ENCODE measurements at places on chromosomes 5 and 9. TPM values are rescaled to one million over a fixed set of nuclear protein-coding genes. Genes with fewer than 3 reads are reported as not detected.

DNA sequence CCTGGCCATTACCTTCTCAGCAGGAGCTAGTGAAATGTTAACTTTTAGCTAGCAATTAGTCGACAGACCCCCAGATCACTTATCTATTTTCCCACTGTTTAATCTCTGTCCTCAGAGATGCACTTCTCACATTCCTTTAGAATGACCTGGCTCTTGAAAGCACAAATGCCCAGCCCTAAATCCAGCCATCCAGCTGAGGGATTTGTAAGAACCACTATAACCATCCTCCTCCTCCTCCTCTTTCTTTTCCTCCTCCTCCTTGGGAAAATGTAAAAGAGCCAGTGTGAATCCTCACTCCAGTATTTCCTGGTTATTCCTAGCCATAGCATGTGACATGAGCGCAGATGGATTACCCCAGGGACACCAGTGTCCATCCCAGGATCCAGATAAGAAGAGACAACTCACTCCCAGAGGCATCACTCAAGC lies 124.3 kb downstream of the ENC1 start:
- H3K27ac ChIP-seq, result no peak overlapping the region
- peak; percentile 59 for DNase-seq
- H3K36me3 ChIP-seq, result no peaks in the 10 kb centered on the region
- peaks cover 33% of the 10 kb centered on the region for H3K4me1 ChIP-seq
- no peaks in the 10 kb centered on the region for H3K27me3 ChIP-seq

GRCh38 chr9:120944434-120944843 lies 17.8 kb upstream of the TRAF1 start:
- DNase-seq, result no peak
- no peak overlapping the region for H3K4me3 ChIP-seq
- peaks cover 3% of the 10 kb centered on the region for H3K27me3 ChIP-seq

Gene PCDHB16
- total RNA-seq, result 3.2 TPM

DNA sequence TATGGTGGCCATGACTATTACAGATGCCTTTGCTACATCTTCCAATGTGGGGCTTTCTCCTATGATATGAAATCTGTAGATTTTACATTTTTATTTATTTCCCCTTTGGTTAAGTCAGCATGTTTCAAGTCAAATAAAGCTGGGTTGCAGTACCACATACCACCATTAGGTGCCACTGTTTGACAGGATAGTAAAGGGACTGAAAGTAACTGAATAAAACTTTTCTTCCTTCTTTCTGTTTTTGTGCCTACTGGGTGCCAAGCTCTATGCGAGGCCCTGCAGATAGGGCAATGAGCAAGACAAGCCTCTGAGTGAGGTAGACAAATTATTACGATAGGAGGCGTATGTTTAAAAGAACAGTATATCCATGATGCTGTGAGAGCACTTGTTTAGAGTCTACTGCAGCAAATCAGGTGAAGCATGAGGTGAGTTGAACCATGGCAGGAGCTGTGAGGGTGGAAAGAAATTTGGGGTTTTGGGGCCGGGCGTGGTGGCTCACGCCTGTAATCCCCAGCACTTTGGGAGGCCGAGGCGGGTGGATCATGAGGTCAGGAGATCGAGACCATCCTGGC lies 64.8 kb downstream of the GDNF start:
- no peak overlapping the region for H3K4me3 ChIP-seq
- no peaks in the 10 kb centered on the region for H3K36me3 ChIP-seq
- H3K4me1 ChIP-seq, result peaks cover 39% of the 10 kb centered on the region
- DNase-seq, result no peak

DNA sequence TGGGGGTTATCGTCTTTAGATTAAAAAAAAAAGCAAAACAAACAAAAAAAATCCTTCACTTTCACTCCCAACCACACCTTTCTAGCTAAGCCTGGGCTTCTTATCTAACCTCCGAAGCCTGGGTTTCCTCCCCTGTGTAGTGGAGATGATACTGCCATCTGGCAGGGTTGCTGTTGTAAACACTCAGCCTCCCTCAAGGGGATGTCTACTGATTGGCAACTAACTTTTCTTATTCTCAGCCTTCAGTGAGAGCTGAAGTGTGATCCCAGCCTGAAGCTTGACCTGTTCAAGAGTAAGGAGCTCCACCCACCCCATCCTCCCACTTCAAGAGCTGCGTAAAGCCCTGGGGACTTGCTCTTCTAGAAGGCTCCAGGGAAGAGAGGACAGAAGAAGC lies 21.5 kb upstream of the WWC1 start:
- H3K27me3 ChIP-seq, result peaks cover 3% of the 10 kb centered on the region
- no peak overlapping the region for H3K4me3 ChIP-seq
- H3K27ac ChIP-seq, result no peak overlapping the region
- H3K36me3 ChIP-seq, result no peaks in the 10 kb centered on the region
- no peak for DNase-seq

Gene MSMP
- not detected for total RNA-seq

Gene FKBP15
- 26.4 TPM for total RNA-seq

DNA sequence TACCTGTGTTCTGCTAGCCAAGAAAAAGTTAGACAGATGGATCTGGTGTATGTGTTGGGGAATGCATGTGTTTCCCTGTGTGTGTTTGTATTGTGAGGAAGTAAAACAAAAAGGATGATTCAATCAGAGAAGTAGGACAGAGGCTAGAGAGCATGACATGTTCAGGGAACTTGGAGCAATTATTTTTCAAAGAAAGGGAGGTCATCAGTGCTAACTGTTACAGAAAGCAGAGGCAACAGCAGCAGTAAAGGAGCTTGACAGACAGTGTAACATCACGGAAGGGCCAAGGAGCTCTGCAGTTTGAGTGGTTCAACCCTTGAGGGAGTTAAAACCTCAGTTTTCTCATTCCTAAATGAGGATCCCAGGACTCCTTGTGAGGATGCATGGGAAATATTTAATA lies 13.2 kb downstream of the SPINK1 start:
- H3K27me3 ChIP-seq, result no peaks in the 10 kb centered on the region
- DNase-seq, result no peak
- H3K36me3 ChIP-seq, result no peaks in the 10 kb centered on the region
- no peak overlapping the region for H3K4me3 ChIP-seq
- no peak overlapping the region for H3K27ac ChIP-seq

DNA sequence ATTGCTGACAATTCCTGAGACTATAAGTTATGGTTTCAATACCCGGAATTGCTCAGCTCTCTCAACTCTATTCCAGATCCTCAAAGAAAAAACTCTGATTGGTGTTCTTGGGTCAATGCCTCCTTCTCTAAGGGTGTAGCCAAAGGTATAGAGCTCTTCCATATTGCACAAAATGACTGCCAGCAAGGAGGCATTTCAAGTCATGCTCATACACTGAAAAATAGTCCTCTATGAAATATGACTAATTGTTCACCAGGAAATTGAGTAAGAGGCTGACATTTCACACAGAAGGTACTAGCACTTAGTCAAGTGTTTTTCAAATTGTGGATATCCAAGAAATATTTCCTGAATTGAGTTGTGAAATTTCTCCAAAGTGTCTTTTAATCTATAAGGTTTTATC lies 111.1 kb upstream of the KLF9 start:
- H3K36me3 ChIP-seq, result no peaks in the 10 kb centered on the region
- no peak for DNase-seq
- H3K27me3 ChIP-seq, result no peaks in the 10 kb centered on the region
- H3K4me1 ChIP-seq, result no peaks in the 10 kb centered on the region
- H3K27ac ChIP-seq, result no peak overlapping the region

DNA sequence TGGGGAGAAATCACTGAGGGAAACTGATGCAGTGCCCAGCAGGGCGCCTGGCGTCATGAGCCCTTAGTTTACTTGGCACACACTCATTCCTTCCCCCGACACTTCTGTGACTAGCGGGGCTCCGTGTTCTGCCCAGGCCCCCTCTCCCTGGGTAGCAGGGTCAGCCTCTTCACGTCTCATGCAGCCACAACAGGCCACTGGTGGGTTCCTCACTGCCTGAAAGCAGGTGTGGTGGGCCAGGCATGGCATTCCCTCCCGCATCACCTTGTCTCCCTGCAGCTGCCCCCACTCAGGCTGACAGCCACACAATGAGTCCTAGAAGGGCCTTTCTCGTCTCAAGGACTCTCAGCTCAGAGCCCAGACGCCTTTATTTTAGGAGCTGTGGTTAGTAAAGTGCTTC lies 51.1 kb upstream of the CPLX2 start:
- no peaks in the 10 kb centered on the region for H3K4me1 ChIP-seq
- no peaks in the 10 kb centered on the region for H3K27me3 ChIP-seq
- H3K36me3 ChIP-seq, result no peaks in the 10 kb centered on the region
- H3K4me3 ChIP-seq, result no peak overlapping the region
- no peak for DNase-seq

DNA sequence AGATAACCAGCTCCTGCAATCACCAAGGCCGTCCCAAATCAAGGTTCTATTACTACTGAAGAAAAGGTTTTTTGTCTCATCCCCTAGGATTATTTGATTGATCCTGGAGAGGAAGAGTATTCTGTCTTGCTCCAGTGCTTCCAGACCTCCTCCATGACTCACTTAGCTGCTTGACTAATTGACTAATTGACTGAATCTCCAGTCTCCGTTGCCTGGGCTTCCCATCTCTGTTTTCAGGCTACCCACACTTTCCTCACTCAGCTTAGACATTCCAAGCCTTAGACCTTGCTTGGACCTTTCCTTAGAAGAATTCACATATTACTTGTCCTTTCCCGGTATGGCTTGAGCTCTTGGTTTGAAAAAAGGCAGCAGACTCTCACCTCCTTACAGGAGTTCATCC lies 60.6 kb downstream of the FRMD3 start:
- peaks cover 6% of the 10 kb centered on the region for H3K4me1 ChIP-seq
- peak; percentile 12 for DNase-seq
- no peaks in the 10 kb centered on the region for H3K36me3 ChIP-seq
- no peak overlapping the region for H3K4me3 ChIP-seq

Gene MSANTD3
- 76.0 TPM for total RNA-seq

DNA sequence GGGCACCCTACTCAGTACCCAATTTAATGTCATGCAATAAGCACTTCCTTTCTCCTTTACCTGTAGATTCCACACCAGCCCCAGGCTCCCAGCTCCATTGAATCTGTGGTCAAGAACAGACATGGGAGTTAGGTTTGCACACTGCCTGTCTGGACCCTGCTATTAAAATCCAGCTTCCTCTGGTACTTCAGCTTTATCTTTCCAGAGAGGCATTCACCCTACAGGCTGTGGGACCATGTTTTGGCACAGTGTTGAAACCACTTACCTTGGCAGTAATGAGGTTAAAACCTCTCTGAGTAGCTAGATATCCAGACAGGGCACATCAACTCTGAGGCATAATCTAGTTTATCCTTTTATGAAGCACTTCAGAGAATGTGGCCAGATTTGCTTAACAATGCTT lies 191.5 kb upstream of the PCSK5 start:
- H3K4me1 ChIP-seq, result no peaks in the 10 kb centered on the region
- no peak overlapping the region for H3K27ac ChIP-seq
- peaks cover 2% of the 10 kb centered on the region for H3K27me3 ChIP-seq
- no peak for DNase-seq
- no peak overlapping the region for H3K4me3 ChIP-seq
- H3K36me3 ChIP-seq, result no peaks in the 10 kb centered on the region

DNA sequence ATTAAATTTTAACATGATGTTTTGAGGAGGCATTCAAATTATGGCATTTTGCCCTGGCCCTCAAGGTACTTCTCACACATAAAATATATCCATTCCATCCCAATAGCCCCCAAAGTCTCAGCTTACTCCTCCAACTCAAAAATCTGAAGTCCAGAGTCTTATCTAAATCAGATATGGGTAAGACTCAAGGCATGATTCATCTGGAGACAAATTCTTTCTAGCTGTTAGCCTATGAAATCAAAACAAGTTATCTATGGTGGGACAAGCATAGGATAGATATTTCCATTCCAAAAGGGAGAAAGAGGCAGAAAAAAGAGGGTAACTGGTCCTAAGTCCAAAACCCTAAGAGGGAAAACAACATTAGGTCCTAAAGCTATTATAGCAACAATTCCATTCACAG lies 408.4 kb downstream of the ZNF608 start:
- H3K4me3 ChIP-seq, result no peak overlapping the region
- peak; percentile 78 for DNase-seq
- H3K27me3 ChIP-seq, result peaks cover 10% of the 10 kb centered on the region
- H3K36me3 ChIP-seq, result no peaks in the 10 kb centered on the region
- no peak overlapping the region for H3K27ac ChIP-seq

DNA sequence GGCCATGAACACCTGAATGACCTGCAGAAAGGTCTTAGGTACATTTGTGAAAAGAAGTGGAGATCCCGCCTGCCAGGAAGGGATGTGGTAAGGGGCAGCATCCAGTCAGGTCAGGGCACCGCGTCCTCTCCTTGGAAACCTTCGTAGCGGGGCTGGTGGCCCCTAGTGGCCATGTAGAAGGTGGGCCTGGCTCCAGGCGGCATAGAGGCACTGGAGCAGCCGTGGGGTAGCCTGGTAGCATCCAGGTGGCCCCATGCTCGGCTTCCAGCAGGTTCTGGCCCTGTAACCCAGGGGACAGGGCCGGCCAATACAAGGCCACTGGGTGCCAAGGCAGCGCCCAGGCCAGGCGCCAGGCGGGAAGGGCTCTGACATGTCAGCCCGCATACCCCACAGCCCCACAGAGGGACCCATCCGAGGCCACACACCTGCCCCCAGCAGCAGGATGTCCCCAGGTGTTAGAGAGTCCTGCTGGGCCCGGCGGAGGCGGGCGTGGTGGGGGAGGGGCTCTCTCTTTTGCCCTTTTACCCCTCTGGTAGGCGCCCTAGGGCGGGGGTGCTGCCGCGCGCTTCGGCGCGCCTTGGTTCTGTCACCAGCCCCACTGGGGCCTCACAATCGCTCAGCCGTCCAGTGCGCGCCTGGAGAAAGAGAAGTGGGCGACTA lies 58.3 kb upstream of the SPATA31E1 start:
- H3K27ac ChIP-seq, result no peak overlapping the region
- H3K27me3 ChIP-seq, result peaks cover 3% of the 10 kb centered on the region
- peaks cover 5% of the 10 kb centered on the region for H3K4me1 ChIP-seq
- no peak overlapping the region for H3K4me3 ChIP-seq
- no peak for DNase-seq
- no peaks in the 10 kb centered on the region for H3K36me3 ChIP-seq

Gene STPG3
- total RNA-seq, result not detected

DNA sequence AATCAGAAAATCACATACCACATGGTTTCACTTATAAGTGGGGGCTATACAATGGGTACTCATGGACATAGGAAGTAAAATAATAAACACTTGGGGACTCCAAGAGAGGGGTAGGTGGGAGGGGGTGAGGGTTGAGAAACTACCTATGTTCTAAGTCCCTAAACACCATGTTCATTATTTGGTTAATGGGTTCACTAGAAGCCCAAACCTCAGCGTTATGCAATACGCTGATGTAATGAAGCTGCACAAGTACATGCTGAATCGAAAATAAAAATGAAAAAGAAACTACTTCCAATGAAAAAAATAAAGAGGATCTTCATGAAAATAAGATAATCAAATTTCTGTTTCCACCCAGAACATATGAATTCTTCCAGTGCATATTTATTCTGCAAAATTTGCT lies 208.5 kb downstream of the TMEM161B start:
- H3K36me3 ChIP-seq, result no peaks in the 10 kb centered on the region
- no peak overlapping the region for H3K27ac ChIP-seq

GRCh38 chr5:109304309-109304708 lies 105.5 kb downstream of the PJA2 start:
- H3K4me3 ChIP-seq, result no peak overlapping the region
- H3K27ac ChIP-seq, result no peak overlapping the region
- H3K36me3 ChIP-seq, result no peaks in the 10 kb centered on the region
